Activated CD4-positive, alpha-beta T cell treated with anti-CD3 and anti-CD28 coated beads for 48 hours (primary cell): ENCODE measurements at places on chromosomes 1 and 21.

DNA sequence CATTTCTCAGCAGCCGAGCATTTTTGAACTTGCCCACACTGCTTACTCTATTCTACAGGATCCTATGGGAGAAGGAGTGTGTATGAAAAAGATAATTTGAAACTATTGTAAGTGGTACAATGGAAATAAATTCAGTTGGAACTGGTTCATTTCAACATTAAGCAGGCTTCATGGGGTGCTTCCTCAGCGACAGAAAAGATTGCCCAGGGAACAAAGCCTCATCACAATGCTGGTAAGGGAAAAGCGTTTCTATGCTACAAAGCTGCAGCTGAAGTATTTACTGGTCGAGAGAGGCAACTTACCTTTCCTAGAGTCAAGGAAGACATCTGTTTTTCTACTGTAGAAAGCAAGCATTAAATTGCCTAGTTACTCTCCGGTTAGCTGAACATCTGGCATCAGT lies 568.2 kb upstream of the ZP4 start:
- DNase-seq, result no peak

DNA sequence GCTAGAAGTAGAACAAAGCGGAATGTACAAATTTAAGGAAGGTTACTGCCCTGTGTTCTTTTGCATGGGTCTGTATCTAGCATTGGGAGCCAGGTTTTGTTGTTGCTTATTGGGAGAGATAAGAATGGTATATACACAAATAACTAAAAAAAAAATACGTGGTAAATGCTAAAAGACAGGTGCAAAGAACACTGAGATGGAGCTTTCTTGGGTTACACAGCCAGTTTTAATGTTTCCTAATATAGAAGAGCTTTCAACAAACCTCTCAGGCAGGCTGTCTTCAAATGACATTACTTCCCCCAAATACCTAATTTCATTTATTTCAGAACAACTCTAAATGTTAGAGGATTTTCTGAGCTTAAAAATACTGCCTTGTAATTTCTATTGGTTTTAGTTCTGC lies 1.4 kb upstream of the MDM4 start:
- DNase-seq, result no peak

DNA sequence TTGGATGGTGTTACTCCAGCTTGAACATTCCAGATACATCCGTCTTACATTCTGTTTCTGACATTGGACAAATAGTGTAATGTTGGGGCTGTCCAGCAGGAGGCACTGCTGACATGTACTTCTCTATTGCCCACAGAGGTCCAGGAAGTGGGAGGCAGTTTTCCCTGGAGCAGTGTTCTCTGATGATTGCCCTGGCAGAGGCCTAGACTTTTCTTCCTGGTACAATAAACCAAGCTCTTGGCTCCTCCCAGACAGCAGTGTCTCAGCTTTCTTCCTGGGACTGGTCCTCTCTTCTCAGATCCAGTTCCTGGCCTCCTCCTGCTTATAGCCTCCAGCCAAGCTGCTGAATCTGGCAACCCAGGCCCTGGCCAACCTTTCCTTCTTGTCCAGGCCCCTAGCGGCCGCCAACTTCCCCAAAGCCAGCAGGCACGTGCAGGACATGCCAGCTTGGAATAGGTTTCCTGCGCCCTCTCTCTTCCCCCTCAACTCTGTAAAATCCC lies 14.9 kb upstream of the IFNLR1 start:
- peak; percentile 72 for DNase-seq

GRCh38 chr1:27979151-27979858 lies 19.5 kb downstream of the XKR8 start:
- DNase-seq, result no peak

DNA sequence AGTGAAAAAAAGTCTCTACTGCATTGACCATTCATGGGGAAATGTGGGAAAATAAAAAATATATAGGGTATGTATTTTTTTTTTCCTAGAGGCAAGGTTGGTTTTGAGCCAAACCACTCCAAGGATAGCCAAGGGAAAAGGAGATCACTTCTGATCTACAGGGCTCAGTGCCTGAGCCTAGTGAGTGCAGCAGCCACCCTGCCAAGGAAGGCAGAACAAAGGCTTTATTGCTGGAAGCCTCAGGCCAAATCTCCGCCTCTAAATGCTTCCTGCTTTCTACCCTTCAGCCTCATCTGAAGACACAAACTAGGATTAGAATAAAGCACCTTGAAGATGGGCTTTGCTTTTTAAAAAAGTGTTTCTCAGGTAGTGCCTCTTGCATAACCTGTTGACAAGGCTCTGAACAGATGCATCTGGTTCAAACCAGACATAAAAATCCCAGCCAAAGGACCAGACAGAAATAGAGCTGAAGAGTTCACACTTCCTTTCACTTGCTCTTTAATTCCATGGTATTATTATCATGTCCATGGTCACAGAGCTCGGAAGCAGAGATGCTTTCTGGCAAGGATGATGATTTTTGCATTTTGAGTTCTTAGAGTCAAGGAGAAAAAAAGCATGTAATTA lies 10.5 kb downstream of the C1orf115 start:
- DNase-seq, result no peak

DNA sequence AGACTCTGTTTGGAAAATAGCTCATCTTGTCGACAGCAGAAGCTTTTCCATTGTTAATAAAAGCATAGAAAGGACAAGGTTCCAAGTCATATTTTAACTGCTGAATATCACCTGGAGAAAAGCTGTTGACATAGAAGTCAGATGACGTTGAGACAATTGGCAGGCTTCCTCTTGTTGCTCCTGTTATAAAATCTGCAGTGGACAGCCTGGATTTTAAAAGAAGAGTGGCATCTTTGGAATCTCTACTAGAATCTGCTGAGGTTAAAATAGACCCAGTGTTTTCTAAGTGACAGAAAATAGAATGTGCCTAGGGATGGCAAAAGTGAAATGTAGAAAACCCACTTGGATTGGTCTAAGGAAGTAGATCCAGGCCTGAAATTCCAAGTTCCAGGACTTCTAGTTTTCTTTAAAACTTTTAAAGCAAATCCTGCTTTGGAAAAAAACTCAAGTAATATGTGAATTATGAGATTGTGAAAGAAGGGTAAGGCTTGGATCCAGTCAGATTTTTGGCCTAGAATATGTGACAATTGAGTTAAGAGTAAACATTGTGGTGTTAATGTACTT lies 53.6 kb upstream of the NEXN start:
- no peak for DNase-seq

GRCh38 chr1:59146651-59147358 lies 150.1 kb upstream of the FGGY start:
- DNase-seq, result peak; percentile 36

- DNase-seq, result peak; percentile 46
Observed at GRCh38 chr1:229024528-229025130, 246.3 kb upstream of the RAB4A start.
